ENCODE measurements at places on chromosomes 1 and 21.

DNA sequence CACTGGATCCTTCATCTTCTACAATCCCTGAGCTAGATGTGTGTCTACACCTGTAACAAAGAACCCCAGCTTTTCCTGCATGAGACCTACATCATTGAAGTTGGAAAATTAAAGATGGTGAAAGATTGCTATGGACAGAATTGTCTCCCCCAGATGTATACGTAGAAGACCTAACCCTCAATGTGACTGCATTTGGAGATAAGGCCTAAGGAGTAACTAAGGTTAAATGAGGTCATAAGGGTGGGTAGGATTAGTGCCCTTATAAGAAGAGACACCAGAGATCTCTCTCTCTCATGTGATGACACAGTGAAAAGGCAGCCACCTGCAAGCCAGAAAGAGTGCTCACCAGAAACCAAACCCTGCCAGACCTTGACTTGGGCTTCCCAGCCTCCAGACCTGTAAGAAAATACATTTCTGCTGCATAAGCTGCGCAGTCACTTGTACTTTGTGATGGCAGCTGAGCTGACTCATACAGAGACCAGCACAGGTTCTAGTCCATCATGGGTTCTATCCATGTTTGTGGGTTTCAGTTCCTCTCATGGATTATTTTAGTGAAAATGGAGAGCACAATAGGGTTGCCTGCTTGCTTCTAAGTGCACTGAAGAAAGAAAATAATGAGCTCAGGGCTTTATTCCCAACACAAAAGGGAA, 180.8 kb downstream of the TPR start:
- no peak for DNase-seq

GRCh38 chr1:93611668-93612067, 70.0 kb downstream of the BCAR3 start:
- DNase-seq = no peak

DNA sequence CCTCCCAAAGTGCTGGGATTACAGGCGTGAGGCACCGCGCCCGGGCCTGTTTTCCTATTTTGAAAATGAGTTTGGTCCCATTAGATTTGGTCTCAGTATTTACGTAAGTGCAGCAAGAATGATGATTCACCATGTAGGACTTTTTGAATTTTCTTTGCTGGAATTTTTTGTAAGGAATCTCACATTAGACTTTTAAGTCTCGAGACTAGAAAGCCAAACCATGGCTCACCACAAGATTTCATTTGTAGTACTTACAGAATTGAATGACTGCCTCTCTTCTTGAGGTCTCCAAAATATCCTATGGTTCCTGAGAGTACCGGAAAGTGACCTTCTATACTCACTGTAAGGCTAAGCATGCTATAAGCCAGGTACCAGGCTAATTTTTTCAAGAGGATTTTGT, 325 bp downstream of the OR14A2 start:
- no peak for DNase-seq

DNA sequence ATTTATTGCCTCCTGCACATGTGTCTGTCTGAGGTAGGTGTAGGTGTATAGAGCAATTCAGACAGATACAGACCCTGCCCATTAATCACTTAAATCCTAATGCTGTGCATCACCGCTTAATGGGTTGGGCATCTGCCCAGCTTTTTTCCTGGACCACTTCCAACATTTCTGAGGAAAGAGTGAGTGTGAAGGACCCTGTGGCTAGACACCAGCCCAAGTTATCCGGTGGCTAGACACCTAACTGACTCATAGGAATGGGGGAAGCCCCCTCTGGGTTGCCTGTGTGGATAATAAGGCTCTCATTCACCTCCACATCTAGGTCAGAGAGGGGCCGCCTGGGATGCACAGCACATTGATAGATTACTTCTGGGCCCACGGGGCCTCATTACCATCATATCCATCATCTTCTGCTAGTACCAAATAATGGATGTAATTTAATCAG, 121.1 kb upstream of the RAVER2 start:
- no peak for DNase-seq

- DNase-seq = peak; percentile 73
Observed at GRCh38 chr21:45404730-45405270, at the start of gene COL18A1. TSS of gene COL18A1 (plus strand) at chr21:45405165. CDS start at chr21:45405231, 66 bp downstream.

DNA sequence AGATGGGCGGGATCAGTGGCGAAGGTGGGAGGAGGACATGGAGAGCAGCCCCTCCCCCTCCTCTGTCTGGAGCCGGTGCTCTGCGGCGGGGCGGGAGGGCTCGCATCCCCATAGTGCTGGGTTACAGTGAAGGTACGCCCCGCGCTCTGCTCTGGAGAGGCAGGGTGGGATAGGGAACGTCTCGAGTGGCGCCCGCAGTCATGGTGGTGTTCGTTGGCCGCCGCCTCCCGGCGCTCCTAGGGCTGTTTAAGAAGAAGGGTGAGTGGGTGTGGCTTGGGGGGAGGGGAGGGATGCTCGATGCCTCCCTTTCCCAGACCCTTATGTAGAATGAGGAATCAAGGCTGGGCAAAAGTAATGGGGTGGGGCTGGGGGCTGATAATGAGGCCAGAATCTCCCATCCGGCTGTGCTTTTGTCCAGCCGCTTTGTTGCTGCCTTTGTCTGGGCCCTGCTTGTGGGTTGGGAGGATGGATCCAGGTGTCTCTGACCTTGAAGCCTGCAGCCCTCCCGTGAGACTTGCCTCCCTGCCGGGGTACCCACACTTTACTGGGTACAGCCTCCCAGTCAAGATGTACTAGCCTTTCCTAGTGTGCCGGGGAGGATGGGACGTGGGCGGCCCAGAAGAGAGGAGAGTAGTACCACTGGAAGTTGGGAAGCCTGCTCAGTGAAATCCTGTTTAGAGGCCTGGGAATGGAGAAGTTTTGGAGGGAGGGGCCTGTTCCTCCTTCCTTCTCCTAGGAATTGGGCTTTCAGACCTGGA, 51.4 kb downstream of the YARS1 start:
- peak; percentile 62 for DNase-seq

GRCh38 chr21:22871692-22872091, 1873.5 kb downstream of the NCAM2 start:
- DNase-seq = no peak

DNA sequence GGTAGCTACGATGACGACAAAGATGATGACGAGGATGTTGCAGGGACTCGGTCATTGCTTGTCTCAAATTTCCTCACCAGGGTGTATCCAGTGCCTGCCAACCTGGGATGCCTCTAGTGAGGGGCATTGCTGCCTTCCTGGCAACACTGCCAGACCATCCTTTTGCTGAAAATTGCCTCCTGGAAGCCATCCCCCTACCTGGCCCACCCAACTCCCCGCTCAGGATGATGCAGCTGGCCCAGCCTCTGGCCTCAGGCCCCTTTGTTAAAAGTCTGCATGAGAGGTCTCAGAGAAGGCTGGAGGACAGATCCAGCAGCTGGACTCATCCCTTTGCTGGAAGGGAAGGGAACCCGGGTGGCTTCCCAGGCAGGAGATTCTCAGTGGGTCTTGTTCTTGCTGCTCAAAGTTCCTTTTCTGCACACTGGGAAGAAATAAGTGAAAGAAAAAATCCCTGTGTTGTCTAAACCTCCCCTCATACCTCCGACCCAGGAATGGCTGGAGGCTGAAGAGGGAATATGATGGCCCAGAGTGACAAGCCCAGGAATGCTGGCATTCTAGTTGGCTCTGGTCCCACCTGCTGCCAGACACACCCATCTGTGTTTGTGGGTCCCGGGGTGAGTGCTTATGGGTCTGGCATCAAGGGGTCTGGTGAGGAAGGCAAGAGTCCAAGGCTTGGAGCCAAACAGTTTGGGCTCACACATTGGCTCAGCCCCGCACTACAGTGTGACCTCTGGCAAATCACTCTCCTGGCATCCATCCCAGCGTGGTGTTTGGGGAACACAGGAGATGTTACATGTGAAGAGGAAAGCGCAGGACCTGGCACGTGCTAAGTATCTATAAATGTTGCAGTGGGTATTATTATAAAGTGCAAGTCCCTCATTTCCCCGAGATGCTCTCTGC, 6.7 kb upstream of the FNDC5 start:
- DNase-seq = no peak

DNA sequence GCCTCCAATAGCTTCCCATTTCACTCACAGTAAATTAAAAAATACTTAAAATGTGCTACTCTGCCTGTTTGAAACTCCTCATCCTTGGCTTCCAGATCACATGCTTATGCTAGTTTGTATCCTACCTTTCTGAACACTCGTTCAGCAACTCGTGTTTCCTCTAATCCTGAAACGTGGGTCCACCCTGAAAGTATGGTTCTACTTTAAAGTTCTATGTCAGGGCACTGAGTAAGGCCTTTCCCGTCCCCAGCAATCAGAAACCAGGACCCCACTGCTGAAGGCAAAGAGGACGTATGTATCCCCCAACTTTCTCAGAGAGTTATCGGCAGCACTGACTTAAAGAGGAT, 419 bp upstream of the TSEN15 start:
- no peak for DNase-seq

DNA sequence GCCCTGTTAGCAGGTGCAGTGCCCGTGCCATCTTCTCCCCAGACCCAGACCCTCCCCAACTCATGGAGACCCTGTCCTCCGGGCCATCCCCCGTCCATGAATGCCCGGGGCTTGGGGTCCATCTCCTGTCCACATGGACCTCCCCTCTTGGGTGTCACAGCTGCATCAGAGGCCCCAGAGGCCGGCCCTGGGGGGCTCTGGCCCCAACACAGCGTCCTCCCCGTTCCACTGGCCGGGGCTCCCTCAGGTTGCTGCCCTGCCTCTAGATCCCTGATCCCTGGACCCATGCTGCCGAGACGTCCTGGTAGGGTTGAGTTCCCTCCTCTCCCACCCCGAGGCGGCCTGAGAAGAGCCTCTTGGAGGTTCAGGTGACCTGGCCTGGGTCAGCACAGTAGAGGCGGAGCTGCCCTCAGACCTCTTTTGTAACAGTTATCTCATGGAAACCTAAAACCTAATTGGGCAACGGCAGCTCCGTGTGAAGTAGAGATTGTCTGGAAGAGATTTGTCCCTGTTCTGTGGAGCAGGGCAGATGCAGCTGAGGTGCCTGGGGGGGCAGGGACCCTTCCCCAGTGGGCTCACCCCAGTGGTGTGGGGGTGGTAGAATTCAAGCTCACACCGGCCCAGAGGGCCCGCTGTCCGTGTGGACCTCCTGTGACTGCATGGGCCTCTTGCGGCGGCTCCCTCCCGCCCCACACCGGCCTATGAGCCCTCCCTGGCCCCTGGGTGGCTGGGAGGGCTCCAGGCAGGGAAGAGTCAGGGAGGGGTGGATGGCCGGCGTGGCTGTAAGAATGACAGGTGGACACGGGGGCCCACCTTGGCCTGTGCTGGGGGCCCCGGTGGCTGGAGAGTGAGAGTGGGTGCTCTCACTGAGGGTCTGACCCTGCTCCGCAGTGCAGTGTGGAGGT, 56.1 kb downstream of the SKI start:
- DNase-seq = no peak

All from mesendoderm (in vitro differentiated cells).